ENCODE measurements at places on chromosomes 2 and 18. TPM values are rescaled to one million over a fixed set of nuclear protein-coding genes. Genes with fewer than 3 reads are reported as not detected.

The HOXD4 gene
- 0.51 TPM for polyA plus RNA-seq

The ANKMY1 gene
- polyA plus RNA-seq: 15.7 TPM

The C2orf80 gene
- 0.19 TPM for polyA plus RNA-seq

The CELF4 gene
- polyA plus RNA-seq: 8.7 TPM

The MAPK4 gene
- polyA plus RNA-seq: 1.2 TPM

The ITGB6 gene
- 7.6 TPM for polyA plus RNA-seq

The SPRED2 gene
- polyA plus RNA-seq: 39.5 TPM

The PDE11A gene
- polyA plus RNA-seq: 0.18 TPM

The CPO gene
- 0.40 TPM for polyA plus RNA-seq

The SATB2 gene
- polyA plus RNA-seq: 3.1 TPM

The MBD5 gene
- 49.6 TPM for polyA plus RNA-seq

The ASXL3 gene
- 9.3 TPM for polyA plus RNA-seq

The C1QL2 gene
- 0.09 TPM for polyA plus RNA-seq

The C2orf78 gene
- polyA plus RNA-seq: not detected

The DARS1 gene
- polyA plus RNA-seq: 147 TPM

The ZRANB3 gene
- polyA plus RNA-seq: 8.8 TPM

The UGT1A6 gene
- not detected for polyA plus RNA-seq

The SRD5A2 gene
- 0.05 TPM for polyA plus RNA-seq

The SERPINB11 gene
- polyA plus RNA-seq: not detected

The POTEC gene
- polyA plus RNA-seq: 0.03 TPM

The TGIF1 gene
- 65.0 TPM for polyA plus RNA-seq

The ZNF514 gene
- polyA plus RNA-seq: 37.1 TPM

The SCYGR6 gene
- polyA plus RNA-seq: not detected

The IL1RL2 gene
- polyA plus RNA-seq: 1.6 TPM

The PLA2R1 gene
- 7.7 TPM for polyA plus RNA-seq

The FOXI3 gene
- polyA plus RNA-seq: not detected

The FSHR gene
- polyA plus RNA-seq: not detected

The FSIP2 gene
- polyA plus RNA-seq: 2.0 TPM

The CYB5A gene
- 253 TPM for polyA plus RNA-seq

The ARHGAP28 gene
- 144 TPM for polyA plus RNA-seq

The KIF5C gene
- 20.1 TPM for polyA plus RNA-seq

The ABCG8 gene
- 0.70 TPM for polyA plus RNA-seq

The NTSR2 gene
- polyA plus RNA-seq: not detected

The IL36A gene
- polyA plus RNA-seq: not detected

The NFU1 gene
- 54.1 TPM for polyA plus RNA-seq

The SP3 gene
- 129 TPM for polyA plus RNA-seq

The INHA gene
- polyA plus RNA-seq: 0.50 TPM

The HRH4 gene
- polyA plus RNA-seq: 0.16 TPM

The CTDSP1 gene
- polyA plus RNA-seq: 176 TPM

The AGXT gene
- polyA plus RNA-seq: 0.23 TPM

The KCTD18 gene
- polyA plus RNA-seq: 15.3 TPM

The TMEM17 gene
- 4.9 TPM for polyA plus RNA-seq

The UGT1A4 gene
- polyA plus RNA-seq: not detected

The ANKRD29 gene
- polyA plus RNA-seq: 38.0 TPM

The HOXD1 gene
- polyA plus RNA-seq: 1.3 TPM

The ADAM23 gene
- polyA plus RNA-seq: 4.5 TPM

The NAB1 gene
- 93.5 TPM for polyA plus RNA-seq

The CXCR1 gene
- polyA plus RNA-seq: 0.04 TPM

The AOX1 gene
- 13.4 TPM for polyA plus RNA-seq

The NETO1 gene
- polyA plus RNA-seq: 0.49 TPM

The DNMT3A gene
- polyA plus RNA-seq: 89.7 TPM

The AKAIN1 gene
- polyA plus RNA-seq: not detected

Measured in right lung (tissue), 10 donors.